ENCODE measurements at places on chromosomes 2 and 18.

- no peak for DNase-seq
These were observed 90.6 kb upstream of the ZCCHC2 start for GRCh38 chr18:62432176-62432575.

DNA sequence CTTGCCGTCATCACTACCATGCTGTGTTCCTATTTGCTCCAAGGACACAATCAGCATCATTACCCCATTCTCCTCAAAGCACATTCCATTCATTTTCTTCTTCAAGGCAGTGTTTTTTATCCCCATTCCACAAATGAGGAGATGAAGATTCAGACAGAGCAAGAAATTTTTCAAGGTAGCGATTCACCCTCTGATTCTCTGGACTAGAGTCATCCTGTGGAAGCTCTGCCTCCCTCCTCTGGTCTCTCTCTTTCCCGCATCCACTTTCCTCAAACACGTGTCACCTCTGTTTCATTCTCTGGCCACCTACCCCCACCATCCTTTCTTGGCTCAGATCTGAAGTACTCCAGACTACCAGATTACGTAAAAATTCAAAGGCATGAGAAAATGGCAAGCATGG lies 297.9 kb downstream of the SOX11 start:
- no peak for DNase-seq

- peak; percentile 25 for DNase-seq
These were observed 251.3 kb downstream of the ANAPC1 start for GRCh38 chr2:111632661-111633060.

DNA sequence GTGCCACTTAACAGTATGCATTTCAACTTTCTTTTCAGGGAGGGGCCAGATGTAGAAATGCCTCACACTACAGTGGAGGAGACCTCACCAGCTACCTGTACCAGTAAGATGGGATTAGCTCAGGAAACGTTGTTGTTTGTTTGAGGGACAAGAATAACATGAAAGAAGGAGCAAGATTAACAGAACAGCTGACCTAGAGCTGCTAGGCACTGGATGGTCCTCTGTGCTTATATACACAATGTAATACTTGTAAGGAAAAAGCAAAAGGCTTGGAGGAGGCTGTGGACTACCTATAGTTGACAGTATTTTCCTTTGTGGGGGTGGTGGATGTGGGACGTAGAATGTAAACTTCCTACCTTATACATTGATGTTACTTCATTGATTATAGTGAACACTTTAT lies 154.4 kb downstream of the FMNL2 start:
- DNase-seq: no peak

DNA sequence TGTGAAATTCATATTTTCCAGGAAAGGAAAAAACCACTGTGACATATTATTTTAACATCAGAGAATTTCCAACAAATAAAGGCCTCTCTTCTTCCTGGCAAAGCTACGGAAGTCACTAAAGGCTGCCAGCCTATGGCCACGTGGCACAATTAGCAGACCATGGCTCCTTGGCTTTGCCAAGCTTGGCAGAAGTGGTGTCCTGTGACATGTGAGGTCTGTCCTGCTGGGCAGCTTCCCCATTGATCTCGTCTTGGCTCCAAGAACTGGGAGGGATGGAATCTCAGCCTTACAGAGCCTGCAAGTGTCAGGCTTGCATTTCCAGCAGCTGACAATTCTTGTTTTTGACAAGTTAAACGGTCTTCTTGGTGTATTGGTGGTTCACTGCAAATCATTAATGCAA lies 226.9 kb upstream of the THSD7B start:
- DNase-seq: no peak

- peak; percentile 22 for DNase-seq
These were observed 9.9 kb upstream of the AOX1 start for GRCh38 chr2:200575957-200576356.

DNA sequence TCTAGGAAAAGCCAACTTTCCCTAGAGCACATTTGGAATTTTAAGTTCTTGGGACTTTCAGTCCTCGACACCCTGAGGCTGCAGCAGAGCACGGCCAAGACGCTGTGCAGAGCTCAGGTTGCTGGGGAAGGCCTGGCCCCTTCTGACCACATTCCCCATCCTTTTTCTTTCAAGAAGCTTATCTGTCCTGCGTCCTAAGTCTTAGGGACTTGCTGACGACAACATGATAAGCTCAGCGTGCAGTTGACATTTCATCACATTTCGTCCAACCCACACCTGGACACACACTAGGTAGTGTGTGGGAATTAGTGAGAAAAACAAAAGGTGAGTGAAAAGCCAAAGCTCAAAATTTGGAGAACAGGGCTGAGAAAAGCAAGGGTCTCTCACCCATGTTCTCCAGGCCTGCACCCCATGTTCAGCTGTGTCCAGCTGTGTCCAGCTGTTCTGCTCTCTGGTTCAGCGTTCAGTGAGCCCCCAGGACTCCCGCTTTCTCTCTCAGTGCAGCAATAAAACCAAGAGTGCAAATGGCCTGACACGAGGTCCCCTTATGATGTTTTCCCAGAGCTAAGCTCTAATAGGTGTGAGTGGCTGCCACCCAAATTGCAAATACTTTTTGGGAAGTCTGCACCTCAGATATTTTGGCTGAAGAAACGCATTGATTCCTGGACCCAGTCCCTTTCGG lies 101.9 kb downstream of the RGPD3 start:
- DNase-seq: no peak

All from CD4-positive, alpha-beta T cell treated with Interleukin-12 subunit alpha and Interleukin-12 subunit beta, for 1 hour (primary cell).